ENCODE measurements at places on chromosomes 13 and 19. TPM values are rescaled to one million over a fixed set of nuclear protein-coding genes. Genes with fewer than 3 reads are reported as not detected.

Gene HIF3A
- not detected for total RNA-seq

Gene KLK3
- total RNA-seq: not detected

Gene TINCR
- 0.12 TPM for total RNA-seq

Gene SERP2
- 5.8 TPM for total RNA-seq

Gene NXNL1
- not detected for total RNA-seq

Gene BCL2L12
- total RNA-seq: 6.3 TPM

Gene IGLON5
- total RNA-seq: not detected

Gene PRKCG
- not detected for total RNA-seq

Gene HS6ST3
- 1.5 TPM for total RNA-seq

Gene C13orf46
- 0.10 TPM for total RNA-seq

Gene RAP2A
- total RNA-seq: 20.7 TPM

Gene ZNF264
- total RNA-seq: 31.1 TPM

Gene TGFBR3L
- 1.1 TPM for total RNA-seq

Gene SBSN
- 0.25 TPM for total RNA-seq

Gene FPR3
- 0.10 TPM for total RNA-seq

Gene PRTN3
- not detected for total RNA-seq

Gene TSKS
- total RNA-seq: not detected

Gene APOE
- 1.6 TPM for total RNA-seq

Gene IGFL2
- total RNA-seq: not detected

Gene ZNF563
- total RNA-seq: 0.42 TPM

Gene WDR62
- total RNA-seq: 19.4 TPM

Gene FUT1
- total RNA-seq: 0.15 TPM

Gene KCNJ14
- total RNA-seq: 0.02 TPM

Gene TNFAIP8L1
- 3.3 TPM for total RNA-seq

Gene FGF22
- not detected for total RNA-seq

Gene POSTN
- 17.5 TPM for total RNA-seq

Gene CYP2A6
- total RNA-seq: not detected

All from M059J (cell line).